Activated naive CD4-positive, alpha-beta T cell treated with anti-CD3 and anti-CD28 coated beads for 36 hours (primary cell): ENCODE measurements at places on chromosomes 7 and 10.

- H3K4me1 ChIP-seq, result peaks cover 75% of the 10 kb centered on the region
- peaks cover 18% of the 10 kb centered on the region for H3K36me3 ChIP-seq
- DNase-seq, result no peak
- no peak overlapping the region for H3K4me3 ChIP-seq
- H3K27ac ChIP-seq, result no peak overlapping the region
Observed at GRCh38 chr7:5703572-5704533, 77.6 kb downstream of the RNF216 start.

DNA sequence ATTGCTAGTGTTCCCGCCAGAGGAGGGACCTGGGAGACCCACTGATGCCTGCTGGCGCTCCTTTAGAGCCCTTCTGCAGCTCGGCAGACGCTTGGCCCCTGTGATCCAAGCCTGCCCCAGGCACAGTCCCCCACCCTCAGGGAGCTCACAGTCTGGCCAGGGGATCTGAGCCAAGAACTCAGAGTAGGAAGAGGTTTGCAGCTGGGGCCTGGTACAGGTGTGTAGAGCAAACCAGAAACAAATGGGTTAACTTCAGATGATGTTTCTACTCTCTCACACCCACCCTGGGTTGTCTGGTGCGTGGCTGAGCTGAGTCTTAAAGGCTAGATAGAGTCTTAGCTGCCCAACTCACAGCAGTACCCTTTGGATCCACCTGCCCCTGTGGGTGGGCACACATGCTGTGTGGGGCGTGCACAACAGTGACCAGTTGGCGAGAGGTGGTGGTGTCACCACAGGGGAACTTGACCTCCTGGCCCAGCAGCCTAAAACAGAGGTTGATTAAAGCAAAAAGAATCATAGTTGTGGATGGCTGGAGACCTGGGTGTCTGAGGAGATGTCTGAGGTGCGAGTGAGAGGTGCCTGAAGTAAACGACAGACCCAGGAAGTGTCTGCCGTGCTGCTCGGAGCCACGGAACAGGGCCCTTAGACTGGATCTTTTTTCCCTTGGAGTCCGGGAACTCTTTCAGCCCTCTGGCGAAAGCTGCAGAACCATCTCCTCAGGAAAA, 31.2 kb upstream of the SRGN start:
- H3K27me3 ChIP-seq, result no peaks in the 10 kb centered on the region
- H3K36me3 ChIP-seq, result no peaks in the 10 kb centered on the region
- H3K4me3 ChIP-seq, result no peak overlapping the region

DNA sequence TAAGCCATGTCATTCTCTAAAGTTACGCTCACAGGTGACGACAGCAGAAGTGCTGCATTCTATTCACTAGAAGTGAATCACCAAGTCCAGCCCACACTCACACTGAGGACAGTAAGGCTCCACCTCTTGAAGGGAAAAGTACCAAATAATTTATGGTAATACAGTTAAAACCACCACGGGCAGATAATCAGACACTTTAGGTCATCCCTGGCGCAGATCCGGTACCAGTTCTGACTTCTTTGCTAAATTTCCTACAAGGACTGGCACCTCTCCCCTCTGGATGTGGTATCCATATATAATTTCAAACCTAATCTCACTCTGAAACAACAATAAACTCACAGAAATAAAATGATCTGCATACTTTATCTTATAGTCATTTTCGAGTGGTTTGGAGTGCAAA, 954.7 kb upstream of the GHITM start:
- H3K27ac ChIP-seq, result no peak overlapping the region
- no peak overlapping the region for H3K4me3 ChIP-seq
- H3K36me3 ChIP-seq, result no peaks in the 10 kb centered on the region
- H3K4me1 ChIP-seq, result no peaks in the 10 kb centered on the region
- H3K27me3 ChIP-seq, result no peaks in the 10 kb centered on the region
- no peak for DNase-seq

DNA sequence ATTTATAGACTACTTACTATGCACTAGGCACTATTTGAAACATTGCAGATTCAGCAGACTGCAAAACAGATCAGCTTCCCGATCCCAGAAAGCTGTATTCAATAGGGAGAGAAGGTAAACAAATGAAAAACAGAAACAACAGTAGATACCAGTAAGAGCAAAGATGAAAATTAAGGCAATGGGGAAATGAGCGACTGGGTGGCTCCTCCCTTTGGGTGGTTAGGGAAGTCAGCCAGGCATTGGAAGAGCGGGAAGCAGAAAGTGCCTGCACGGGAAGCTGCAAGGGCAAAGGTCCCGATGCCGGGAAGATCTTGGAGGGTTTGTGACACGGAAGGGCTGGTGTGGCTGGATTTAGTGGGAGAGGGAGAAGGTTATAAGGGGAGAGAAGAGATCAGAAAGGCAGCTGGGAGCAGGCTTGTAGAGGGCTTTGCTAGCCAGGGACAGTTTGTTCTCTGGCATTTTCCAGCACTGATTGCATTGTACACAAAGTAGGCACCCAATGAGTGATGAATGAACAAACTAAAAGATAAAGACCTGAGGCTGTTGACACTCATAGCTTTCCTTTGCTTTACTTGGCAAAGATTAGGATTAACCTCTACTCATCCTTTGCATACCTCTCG, 67.8 kb downstream of the NAMPT start:
- no peak overlapping the region for H3K27ac ChIP-seq
- DNase-seq, result no peak
- no peaks in the 10 kb centered on the region for H3K36me3 ChIP-seq
- no peak overlapping the region for H3K4me3 ChIP-seq
- H3K27me3 ChIP-seq, result peaks cover 4% of the 10 kb centered on the region
- peaks cover 4% of the 10 kb centered on the region for H3K4me1 ChIP-seq

- H3K27me3 ChIP-seq, result no peaks in the 10 kb centered on the region
- H3K27ac ChIP-seq, result peak within 1 kb of the TSS; percentile 72
- H3K4me3 ChIP-seq, result peak within 1 kb of the TSS; percentile 82
- peak; percentile 68 for DNase-seq
- H3K4me1 ChIP-seq, result peaks cover 35% of the 10 kb centered on the region
- H3K36me3 ChIP-seq, result peaks cover 38% of the 10 kb centered on the region
Observed at GRCh38 chr10:43606323-43607198, at the start of gene ZNF485. Gene ZNF485, plus strand, starts transcription at chr10:43606438. Its CDS starts 613 bp downstream, at chr10:43607051.

DNA sequence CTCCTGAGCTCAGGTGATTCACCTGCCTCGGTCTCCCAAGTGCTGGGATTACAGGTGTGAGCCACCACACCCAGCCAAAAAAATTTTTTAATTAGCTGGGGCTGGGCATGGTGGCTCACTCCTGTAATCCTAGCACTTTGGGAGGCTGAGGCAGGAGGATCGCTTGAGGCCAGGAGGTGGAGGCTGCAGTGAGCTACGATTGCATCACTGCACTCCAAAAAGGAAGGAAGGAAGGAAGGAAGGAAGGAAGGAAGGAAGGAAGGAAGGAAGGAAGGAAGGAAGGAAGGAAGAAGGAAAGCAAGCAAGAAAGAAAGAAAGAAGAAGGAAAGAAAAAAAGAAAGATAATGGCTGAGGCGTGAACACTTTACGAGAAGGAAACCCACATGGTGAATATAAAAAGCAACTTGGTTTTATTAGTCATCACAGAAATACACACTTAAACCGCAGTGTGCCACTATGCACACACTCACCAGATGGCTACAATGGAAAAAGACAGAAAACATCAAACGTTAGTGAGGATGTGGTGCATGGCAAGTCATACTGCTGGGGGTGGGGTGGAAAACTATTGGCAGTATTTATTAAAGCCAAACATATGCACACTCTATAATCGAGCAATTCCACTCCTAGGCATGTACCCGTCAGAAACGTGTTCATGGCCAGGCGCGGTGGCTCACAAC, 4.4 kb upstream of the CCL26 start:
- peaks cover 7% of the 10 kb centered on the region for H3K27me3 ChIP-seq
- no peaks in the 10 kb centered on the region for H3K36me3 ChIP-seq
- peaks cover 32% of the 10 kb centered on the region for H3K4me1 ChIP-seq
- peak; percentile 81 for DNase-seq
- peak overlapping the region; percentile 81 for H3K27ac ChIP-seq
- no peak overlapping the region for H3K4me3 ChIP-seq

GRCh38 chr7:2810682-2811415, 33.3 kb downstream of the GNA12 start:
- H3K27ac ChIP-seq, result no peak overlapping the region
- H3K4me1 ChIP-seq, result peaks cover 3% of the 10 kb centered on the region
- H3K27me3 ChIP-seq, result no peaks in the 10 kb centered on the region
- H3K36me3 ChIP-seq, result peaks cover 2% of the 10 kb centered on the region
- no peak for DNase-seq

GRCh38 chr10:34584164-34584563, 230.9 kb downstream of the PARD3 start:
- DNase-seq, result no peak
- peaks cover 2% of the 10 kb centered on the region for H3K27me3 ChIP-seq
- H3K27ac ChIP-seq, result no peak overlapping the region
- no peak overlapping the region for H3K4me3 ChIP-seq
- no peaks in the 10 kb centered on the region for H3K4me1 ChIP-seq

- H3K36me3 ChIP-seq, result no peaks in the 10 kb centered on the region
- H3K27ac ChIP-seq, result no peak overlapping the region
- H3K4me3 ChIP-seq, result no peak overlapping the region
- H3K27me3 ChIP-seq, result no peaks in the 10 kb centered on the region
Observed at GRCh38 chr7:32259931-32260596, 189.9 kb upstream of the PDE1C start.

- peaks cover 13% of the 10 kb centered on the region for H3K4me1 ChIP-seq
- no peak overlapping the region for H3K4me3 ChIP-seq
- no peak overlapping the region for H3K27ac ChIP-seq
- no peaks in the 10 kb centered on the region for H3K27me3 ChIP-seq
Observed at GRCh38 chr7:88200789-88201188, 19.0 kb downstream of the SRI start.

GRCh38 chr10:76088980-76089379, 657.6 kb downstream of the LRMDA start:
- no peak for DNase-seq
- H3K27me3 ChIP-seq, result no peaks in the 10 kb centered on the region
- H3K36me3 ChIP-seq, result no peaks in the 10 kb centered on the region
- H3K27ac ChIP-seq, result no peak overlapping the region

DNA sequence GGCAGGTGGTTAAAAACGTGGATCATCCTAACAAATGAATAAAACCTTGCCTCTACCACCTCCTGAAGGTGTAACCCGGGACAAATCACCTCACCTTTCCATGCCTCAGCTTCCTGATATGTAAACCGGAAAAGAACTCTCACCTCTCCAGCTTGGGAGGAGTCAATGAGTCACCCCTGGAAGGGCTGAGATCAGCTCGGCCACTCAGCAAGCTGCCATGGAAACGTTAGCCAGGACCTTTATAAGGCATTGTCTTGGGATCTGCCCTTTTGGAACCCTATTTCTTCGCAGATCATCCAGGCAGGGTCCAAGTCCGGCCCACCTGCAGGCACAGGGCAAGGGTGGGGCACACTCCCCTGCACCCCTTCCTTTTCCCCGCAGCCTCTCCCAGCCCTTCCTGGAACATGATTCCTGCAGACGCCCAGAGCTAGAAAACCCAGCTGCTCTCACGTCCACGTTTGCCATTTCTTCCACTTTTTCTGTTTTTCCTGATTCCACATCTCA, 81.6 kb upstream of the PFKP start:
- peaks cover 3% of the 10 kb centered on the region for H3K4me1 ChIP-seq
- no peak overlapping the region for H3K4me3 ChIP-seq
- no peak for DNase-seq
- peaks cover 2% of the 10 kb centered on the region for H3K36me3 ChIP-seq
- no peak overlapping the region for H3K27ac ChIP-seq

DNA sequence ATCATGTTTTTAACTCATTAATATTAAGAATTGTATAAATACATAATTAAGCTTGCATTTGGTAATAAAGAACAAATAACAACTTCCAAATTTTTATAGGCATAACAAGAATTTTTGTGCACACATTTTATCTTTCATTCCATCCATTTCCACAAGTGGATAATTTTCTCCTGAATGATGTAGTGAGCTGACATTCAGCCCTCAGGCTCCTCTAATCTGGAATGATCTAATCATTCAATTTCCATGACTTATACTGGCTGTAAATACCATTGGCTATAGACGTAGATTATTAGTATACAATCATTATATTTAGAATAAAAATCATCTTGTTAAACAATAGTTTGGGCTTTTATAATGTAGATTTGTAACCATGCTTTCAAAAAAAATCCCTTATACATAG, 287.2 kb upstream of the GHITM start:
- no peaks in the 10 kb centered on the region for H3K4me1 ChIP-seq
- no peaks in the 10 kb centered on the region for H3K27me3 ChIP-seq
- no peak overlapping the region for H3K4me3 ChIP-seq
- DNase-seq, result no peak
- no peak overlapping the region for H3K27ac ChIP-seq
- H3K36me3 ChIP-seq, result no peaks in the 10 kb centered on the region

GRCh38 chr10:125003901-125004467, 62.1 kb downstream of the ZRANB1 start:
- H3K27ac ChIP-seq, result no peak overlapping the region
- H3K36me3 ChIP-seq, result no peaks in the 10 kb centered on the region
- H3K4me1 ChIP-seq, result no peaks in the 10 kb centered on the region
- DNase-seq, result no peak
- H3K27me3 ChIP-seq, result no peaks in the 10 kb centered on the region
- H3K4me3 ChIP-seq, result no peak overlapping the region

GRCh38 chr7:2019711-2020511, 212.8 kb downstream of the MAD1L1 start:
- peak overlapping the region; percentile 24 for H3K4me3 ChIP-seq
- peaks cover 28% of the 10 kb centered on the region for H3K4me1 ChIP-seq
- DNase-seq, result peak; percentile 58
- no peaks in the 10 kb centered on the region for H3K27me3 ChIP-seq
- H3K27ac ChIP-seq, result peak overlapping the region; percentile 61
